ENCODE measurements at places on chromosomes 4 and X. TPM values are rescaled to one million over a fixed set of nuclear protein-coding genes. Genes with fewer than 3 reads are reported as not detected.

ASB9 gene
- 1.8 TPM for total RNA-seq

GLRB gene
- total RNA-seq, result 13.2 TPM

SPANXA2 gene
- total RNA-seq, result not detected

- H3K27me3 ChIP-seq, result no peaks in the 10 kb centered on the region
- no peaks in the 10 kb centered on the region for H3K4me1 ChIP-seq
- H3K27ac ChIP-seq, result no peak overlapping the region
- no peak for DNase-seq
- H3K36me3 ChIP-seq, result no peaks in the 10 kb centered on the region
Observed at GRCh38 chrX:73785493-73785892, 222.5 kb downstream of the CHIC1 start.

- no peak for DNase-seq
- no peaks in the 10 kb centered on the region for H3K27me3 ChIP-seq
- H3K36me3 ChIP-seq, result no peaks in the 10 kb centered on the region
- peaks cover 8% of the 10 kb centered on the region for H3K4me1 ChIP-seq
Observed at GRCh38 chr4:1053080-1053661, 41.7 kb downstream of the FGFRL1 start.

GRCh38 chr4:8391972-8392371 is 48.6 kb downstream of the ACOX3 start:
- peak overlapping the region; percentile 79 for H3K27ac ChIP-seq
- peaks cover 79% of the 10 kb centered on the region for H3K36me3 ChIP-seq
- H3K27me3 ChIP-seq, result no peaks in the 10 kb centered on the region
- no peak overlapping the region for H3K4me3 ChIP-seq
- peak; percentile 70 for DNase-seq

- no peak overlapping the region for H3K4me3 ChIP-seq
- no peak overlapping the region for H3K27ac ChIP-seq
- no peaks in the 10 kb centered on the region for H3K36me3 ChIP-seq
- no peaks in the 10 kb centered on the region for H3K4me1 ChIP-seq
- DNase-seq, result no peak
- no peaks in the 10 kb centered on the region for H3K27me3 ChIP-seq
Observed at GRCh38 chr4:127580300-127580699, 52.5 kb upstream of the INTU start.

DNA sequence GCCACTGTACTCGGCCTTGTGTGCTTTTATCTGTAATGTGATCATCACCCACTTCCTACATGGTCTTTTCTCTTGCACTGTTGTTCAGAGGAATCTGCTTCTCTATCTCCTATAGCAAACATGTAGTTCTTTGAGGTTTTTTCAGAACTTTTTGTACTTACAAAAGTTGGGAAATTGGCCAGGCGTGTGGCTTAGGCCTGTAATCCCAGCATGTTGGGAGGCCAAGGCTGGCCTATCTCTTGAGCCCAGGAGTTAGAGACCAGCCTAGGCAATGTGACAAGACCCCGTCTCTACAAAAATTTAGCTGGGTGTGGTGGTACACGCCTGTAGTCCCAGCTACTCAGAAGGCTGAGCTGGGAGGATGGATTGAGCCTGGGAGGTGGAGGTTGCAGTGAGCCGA is 30.4 kb downstream of the TAF1 start:
- no peak overlapping the region for H3K4me3 ChIP-seq
- no peak for DNase-seq

Measured in right atrium auricular region (tissue), 2 donors.